NCI-H1417 treated with DMSO at 0.1 percent for 48 hours (cell line): ENCODE measurements at places on chromosomes 5 and 9.
A peak's percentile ranks its signal among the peaks of the same experiment; 100 is the strongest.

- DNase-seq: no peak
Observed at GRCh38 chr9:17531642-17532254, 47.1 kb upstream of the SH3GL2 start.

GRCh38 chr5:14266686-14267085, 123.5 kb downstream of the TRIO start:
- DNase-seq: no peak

GRCh38 chr9:91852801-91853347, 97.2 kb downstream of the ROR2 start:
- no peak for DNase-seq

DNA sequence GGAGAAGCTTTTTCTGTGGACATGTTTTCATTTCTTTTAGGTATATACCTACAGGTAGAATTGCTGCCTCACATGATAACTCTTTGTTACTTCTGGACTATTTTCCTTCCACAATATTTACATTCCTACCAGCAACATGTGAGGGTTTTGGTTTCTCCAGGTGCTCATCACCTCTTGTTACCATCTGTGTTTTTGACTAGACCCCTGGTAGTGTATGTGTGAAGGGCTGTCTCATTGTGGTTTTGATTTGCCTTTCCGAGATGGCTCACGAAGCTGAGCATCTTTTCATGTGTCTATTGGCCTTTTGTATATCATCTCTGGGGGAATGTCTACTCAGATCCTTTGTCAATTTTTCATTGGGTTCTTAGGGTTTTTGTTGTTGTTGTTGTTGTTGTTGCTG, 17.2 kb upstream of the RANBP17 start:
- DNase-seq: no peak

DNA sequence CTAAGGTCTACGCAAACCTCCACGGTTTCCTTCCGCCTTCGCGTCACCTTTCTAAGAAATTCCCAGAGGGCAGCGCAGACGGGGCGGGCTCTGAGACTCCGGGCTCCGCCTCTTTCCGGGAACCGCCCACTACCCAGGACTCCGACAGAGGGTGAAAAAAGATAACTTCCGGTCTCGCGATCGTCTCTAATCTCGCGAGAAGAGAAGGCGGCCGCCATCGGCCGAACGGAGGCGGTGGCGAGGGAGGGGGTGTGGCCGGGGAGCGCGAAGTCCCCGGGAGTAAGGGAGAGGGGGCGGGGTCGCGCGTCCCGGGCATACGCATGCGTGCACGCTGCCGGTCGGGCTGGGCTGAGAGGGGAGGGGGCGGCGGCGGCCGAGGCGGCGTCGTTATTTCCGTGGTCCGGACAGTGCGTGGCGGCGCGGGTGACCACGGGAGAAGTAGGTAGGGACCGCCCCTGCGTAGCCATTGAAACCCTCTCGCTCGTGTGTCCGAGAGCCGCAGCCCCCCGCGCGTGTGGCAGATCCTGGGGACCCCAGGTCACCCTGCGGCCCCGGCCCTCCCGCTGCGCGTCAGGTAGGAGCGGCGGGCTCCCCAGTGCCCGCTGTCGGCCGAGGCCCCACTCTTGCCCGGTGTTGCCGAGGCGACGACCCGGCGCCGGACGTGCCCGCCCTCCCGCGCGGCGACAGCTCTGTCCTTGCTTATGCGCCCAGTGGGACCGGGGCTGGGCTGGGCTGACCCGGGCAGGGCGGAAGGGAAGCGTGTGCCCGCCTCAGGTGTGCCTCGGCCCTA, at the start of gene NAA35:
NAA35 (plus strand) TSS at position 315 of the 790 bp plus-strand sequence. CDS start 1,014 bp downstream, outside the sequence.
- peak; percentile 99 for DNase-seq

- no peak for DNase-seq
Observed at GRCh38 chr5:179314606-179315355, 30.5 kb downstream of the ADAMTS2 start.

- DNase-seq: no peak
Observed at GRCh38 chr9:28064241-28064815, 491.0 kb upstream of the C9orf72 start.
